ENCODE measurements at places on chromosomes 12 and 14. TPM values are rescaled to one million over a fixed set of nuclear protein-coding genes. Genes with fewer than 3 reads are reported as not detected.

DNA sequence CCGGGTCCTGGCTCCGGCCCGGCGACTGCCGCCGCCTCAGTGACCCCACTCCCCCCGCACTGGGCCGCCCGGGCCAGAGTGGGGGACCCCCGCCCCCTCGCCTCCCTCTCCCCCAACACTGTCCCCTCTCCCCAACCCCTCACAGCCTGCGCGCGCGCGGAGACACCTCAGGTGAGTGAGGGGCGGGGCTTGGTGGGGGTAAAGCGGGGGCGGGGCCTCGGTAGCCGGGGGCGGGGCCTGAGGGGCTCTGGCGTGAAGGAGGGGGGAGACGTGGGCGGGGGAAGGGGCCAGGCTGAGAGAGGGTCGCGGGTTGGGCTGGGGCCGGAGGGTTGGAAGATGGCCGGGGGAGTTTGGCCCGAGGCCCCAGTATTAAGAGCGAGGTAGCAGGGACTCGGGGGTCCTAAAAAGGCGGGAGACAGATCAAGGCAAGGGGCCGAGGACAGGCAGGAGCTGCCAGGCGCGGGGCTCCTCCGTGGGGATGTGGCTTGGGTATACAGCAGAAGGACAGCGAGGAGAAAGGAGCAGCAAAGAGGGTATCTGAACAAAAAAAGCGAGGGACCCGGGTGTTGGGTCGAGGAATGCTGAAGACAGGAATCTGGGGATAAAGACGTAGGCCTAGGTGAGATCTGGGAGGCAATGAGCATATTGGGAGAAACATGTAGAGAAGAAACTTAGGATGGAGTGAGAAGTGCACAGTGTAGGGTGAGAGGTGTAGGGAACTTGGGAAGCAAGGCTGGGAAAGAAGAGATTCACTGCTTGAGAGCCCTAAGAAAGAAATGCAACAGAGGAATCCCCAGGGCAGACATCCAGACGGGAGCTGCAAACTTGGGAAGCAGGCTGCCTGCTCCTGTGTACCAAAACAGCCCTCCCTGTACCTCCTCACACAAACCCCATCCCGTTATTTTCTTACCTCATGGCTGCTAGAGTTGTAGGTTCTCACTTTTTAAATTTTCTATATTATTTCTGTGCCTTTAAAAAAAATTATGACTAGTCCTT is 10.8 kb downstream of the SUOX start:
- DNase-seq = peak; percentile 77

DNA sequence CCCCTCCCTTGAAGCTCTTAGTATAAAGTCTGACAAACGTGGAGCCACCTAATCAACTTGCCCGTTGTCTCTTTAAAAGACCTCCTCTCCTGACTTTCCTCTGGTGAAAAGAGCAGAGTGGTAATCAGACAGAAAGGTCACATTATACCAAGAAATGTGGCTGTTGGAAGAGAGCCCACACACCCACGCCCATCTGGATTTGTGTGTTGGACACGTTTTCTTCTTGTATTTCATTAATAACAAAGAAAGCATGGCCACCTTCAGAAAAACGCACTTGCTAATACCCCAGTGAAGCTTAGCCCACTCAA is 41.3 kb downstream of the CCDC60 start:
- DNase-seq = no peak

GRCh38 chr12:111850526-111850925 is 8.5 kb downstream of the MAPKAPK5 start:
- DNase-seq = no peak

Gene ADAMTS20
- total RNA-seq = not detected

Gene SPIC
- not detected for total RNA-seq

GRCh38 chr14:34087571-34087970 is 136.7 kb upstream of the EGLN3 start:
- DNase-seq = no peak

Gene PLEKHD1
- 0.16 TPM for total RNA-seq

DNA sequence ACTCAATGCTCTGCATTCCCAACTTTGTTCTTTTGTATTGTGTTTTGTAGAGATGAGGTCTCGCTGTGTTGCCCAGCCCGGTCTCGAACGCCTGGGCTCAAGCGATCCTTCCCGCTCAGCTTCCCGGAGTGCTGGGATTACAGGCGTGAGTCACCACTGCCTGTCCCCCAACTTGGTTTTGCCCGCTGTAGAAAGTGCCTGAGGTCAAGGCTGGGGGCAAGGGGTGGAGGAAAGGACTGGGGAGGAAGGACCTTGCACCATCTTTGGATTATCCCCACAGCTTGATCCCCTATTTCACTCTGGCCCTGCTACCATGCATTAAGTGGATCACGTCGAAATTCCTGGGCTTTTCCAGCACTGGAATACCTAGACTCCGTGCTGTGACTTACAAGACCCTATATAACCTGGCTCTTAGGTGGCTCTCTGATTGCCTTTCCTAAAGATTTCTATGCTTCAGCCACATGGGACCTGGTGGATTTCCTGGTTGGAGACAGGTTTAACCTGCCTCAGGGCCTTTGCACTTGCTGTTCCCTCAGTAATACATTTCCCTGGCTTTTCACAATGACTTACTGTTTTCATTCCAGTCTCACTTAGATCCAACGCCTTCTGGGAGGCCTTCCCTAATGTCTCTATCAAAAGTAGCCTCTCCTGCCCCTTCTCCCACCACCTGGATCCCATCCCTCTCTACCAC is 608 bp upstream of the PIANP start:
- no peak for DNase-seq

GRCh38 chr12:69435644-69436043 is 34.5 kb upstream of the FRS2 start:
- DNase-seq = no peak

Gene WDR89
- 9.1 TPM for total RNA-seq

DNA sequence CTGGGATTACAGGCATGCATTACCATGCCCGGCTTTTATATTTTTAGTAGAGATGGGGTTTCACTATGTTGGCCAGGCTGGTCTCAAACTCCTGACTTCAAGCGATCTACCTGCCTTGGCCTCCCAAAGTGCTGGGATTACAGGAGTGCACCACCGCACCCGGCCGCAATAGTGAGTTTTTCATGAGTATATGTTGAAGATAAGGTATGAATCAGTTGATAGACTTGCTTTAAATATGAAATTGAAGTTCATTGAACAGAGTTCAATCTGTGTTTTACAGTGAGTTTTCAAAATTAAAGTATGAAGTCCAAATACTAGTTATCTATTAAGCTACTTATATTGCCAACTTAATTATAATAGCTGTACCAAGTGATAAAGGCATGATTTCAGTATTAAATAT is 35.1 kb downstream of the SNAPC1 start:
- DNase-seq = no peak

DNA sequence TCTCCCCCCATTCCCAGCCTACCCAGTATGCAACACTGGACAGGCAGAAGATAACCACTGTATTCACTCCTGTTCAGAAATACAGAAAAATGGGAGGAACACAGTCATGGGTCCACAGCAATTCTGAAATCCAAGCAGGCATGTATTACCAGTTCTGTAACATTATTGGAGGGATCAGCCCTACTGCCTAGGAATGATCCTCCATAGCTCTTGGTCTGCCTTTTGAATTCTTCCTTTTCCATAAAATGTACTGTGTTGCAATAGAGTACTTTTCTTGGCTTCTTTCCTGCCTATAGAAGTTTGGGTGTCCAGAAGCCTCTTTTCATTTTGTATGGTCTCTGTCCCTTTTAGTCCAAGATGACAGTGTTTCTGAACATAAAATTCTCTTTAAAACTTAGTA is 46.5 kb downstream of the SPATS2 start:
- no peak for DNase-seq

GRCh38 chr14:38848243-38848935 is 254.6 kb downstream of the SEC23A start:
- DNase-seq = no peak
